ENCODE measurements at places on chromosomes 12 and 14.

GRCh38 chr14:66085224-66085623, 400.9 kb upstream of the CCDC196 start:
- DNase-seq: no peak

GRCh38 chr12:20212658-20213555, 155.4 kb upstream of the PDE3A start:
- DNase-seq: peak; percentile 96

- DNase-seq: no peak
These were observed 68.7 kb upstream of the PTPRR start for GRCh38 chr12:70989232-70989631.

GRCh38 chr12:92035477-92035876, 110.2 kb downstream of the BTG1 start:
- DNase-seq: no peak

DNA sequence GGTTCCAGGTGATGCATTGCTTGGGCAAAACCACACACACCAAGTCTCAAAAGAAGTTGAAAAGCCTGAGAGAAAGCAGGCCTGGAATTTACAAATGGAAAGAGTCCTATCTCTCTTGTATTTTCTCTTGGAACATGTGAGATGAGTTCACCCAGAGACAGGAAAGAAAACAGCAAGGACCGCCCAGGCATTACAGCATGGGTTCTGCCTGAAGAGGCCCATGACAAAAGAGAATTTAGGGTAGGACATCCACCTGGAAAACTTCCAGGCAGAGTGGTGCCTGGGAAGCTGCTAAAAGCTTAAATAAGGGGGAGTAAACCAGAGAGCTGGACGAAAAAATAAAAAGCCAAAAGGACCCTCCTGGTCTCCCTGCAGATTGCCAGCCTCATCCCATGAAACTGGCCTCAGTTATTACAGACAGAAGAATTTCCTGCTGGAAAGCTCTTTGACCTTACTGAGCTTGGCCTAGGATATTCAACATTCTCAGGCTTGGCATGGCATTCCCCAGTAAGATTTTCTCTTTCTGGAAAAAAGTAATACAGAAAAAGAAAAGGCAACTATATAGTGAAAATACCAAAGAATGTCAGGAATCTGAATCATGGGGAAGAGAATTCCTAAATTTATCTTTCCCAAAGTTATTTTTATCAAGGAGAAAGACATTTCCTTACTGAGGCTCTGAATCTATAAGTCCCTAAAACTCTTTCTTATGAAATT, 121.3 kb upstream of the NUDT4 start:
- DNase-seq: no peak

DNA sequence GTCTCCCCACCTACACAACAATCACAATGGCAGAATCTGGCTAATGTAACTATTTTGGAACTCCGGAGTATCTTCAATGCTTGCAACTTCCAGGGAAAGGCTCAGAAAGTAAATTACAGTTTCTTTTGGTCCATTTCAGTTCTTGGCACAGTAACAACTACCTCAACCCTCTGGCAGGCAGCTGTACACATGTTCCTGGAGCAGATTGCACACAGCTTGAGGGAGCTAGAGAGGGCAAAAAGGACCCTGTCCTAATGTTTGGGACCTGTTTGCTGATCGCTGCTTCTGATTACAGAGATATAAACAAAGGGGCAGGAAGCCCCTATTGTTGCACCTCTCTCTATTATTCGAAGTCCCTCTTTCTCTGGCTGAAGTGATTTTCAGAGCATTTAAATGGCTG, 35.2 kb upstream of the SLC38A1 start:
- no peak for DNase-seq

DNA sequence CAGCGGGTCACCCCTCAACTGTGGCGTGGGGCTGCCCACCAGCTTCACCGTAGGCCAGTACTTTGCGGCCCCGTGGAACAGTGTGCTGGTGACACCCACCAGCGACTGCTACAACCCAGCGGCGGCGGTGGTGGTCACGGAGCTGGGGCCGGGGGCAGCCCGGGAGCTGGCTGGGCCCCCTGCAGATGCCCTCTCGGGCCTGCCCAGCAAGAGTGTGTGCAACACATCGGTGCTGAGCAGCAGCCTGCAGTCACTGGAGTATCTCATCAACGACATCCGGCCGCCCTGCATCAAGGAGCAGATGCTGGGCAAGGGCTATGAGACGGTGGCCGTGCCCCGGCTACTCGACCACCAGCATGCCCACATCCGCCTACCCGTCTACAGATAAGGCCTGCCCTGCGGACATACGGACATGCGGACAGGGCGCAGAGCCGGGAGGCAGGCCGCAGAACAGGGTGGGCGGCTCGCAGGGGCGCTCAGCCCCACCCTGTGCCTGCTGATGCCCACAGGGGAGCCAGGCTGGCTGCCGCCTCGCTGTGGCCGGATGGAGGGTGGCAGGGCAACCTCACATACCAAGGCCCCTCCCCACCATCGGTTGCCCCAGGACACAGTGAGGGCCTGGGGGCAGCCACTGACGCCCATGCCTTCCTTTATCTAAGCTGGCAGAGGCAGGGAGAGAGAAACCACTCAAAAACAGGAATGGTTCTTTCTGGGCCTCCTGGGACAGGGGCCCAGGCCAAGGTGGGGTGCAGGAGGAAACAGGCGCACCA, 55.5 kb downstream of the FAM222A start:
- no peak for DNase-seq

DNA sequence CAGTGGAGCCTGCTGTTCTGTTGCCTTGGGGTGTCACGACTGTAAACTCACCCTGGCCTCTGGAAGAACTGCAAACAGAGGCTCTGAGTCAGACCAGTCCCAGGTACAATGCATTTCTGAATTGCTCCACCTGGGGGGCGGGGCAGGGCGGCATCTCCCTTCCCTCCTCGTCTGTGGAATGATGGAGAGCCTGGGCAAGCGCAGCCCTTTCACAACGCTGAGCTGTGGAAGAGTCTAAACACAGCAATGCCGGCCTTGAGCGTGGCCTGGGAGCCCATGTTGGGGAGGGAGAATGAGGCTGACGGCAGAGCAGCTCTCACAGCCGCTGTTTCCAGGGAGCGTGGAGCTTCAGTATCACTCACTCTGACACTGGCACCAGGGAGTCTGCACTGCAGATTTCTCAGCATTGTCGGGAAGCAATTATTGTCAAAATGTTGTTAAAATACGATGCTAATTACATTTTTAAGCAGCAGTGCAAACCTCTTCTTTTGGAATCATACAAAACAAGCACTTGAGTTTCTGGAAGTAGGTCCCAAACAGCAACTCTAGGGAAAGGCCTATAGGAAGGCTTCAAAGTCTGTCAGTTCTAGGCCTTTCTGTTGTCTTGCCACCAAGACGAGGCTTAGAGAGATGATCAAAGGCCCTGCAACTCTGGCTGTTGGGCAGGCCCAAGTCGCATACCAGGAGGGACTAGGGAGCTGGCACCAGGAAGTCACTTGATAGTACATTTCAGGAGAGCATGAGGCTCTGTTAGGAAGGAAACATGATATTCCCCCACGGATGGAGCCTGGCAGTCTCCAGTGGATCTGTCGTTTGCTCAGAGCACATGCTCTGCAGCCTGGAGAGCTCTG, 244.0 kb upstream of the FKBP4 start:
- no peak for DNase-seq

- DNase-seq: no peak
These were observed 202.8 kb downstream of the TTC7B start for GRCh38 chr14:90613453-90613852.

DNA sequence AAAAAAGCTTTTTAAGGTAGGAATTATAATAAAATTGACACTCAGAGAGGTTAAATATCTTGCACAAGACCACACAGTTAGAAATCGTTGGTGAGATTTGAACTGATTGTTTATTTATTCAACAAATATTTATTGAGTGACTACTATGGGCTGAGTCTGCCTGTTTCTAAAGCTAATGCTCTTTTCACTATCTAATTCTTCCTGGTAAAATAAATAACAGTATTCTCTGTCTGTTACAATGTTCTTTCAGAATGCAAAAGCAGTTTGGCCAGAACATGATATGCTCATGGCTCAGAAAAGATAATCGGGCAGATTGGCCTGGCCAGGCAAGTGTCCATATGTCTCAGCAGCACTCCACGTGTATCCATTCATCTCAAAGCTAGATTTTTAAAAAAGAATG, 82.0 kb downstream of the BTG1 start:
- DNase-seq: no peak

- DNase-seq: no peak
These were observed 122.5 kb downstream of the PHLDA1 start for GRCh38 chr12:75908961-75909605.

DNA sequence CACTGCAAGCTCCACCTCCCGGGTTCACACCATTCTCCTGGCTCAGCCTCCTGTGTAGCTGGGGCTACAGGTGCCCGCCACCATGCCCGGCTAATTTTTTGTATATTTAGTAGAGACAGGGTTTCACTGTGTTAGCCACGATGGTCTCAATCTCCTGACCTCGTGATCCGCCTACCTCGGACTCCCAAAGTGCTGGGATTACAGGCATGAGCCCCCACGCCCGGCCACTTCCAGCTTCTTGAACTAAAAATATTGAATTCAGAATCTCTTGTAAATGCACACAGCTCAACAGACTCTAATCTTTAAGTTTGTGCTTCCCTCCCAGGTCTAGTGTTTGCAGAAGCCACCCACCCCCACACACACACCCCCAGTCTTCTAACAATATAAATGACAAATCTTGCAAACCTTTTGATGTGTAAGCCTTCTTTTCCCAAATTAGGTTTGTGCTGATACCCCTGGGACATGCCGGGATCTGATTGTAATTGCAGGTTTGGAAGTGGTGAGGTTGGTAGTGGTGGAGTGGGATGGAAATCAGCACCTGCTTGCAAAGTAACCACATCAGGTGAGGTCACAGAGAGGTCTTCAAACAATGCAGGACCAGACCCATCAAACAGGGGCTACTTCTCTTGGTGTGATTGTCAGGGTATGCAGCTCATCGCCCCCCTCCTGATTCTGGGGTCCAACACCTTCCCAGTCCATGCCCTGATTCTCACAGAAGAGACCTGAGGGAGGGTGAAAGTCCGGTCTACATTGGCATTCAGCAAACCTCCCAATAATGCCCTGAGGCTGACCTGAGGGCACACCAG, 51.4 kb upstream of the GPR132 start:
- DNase-seq: no peak

DNA sequence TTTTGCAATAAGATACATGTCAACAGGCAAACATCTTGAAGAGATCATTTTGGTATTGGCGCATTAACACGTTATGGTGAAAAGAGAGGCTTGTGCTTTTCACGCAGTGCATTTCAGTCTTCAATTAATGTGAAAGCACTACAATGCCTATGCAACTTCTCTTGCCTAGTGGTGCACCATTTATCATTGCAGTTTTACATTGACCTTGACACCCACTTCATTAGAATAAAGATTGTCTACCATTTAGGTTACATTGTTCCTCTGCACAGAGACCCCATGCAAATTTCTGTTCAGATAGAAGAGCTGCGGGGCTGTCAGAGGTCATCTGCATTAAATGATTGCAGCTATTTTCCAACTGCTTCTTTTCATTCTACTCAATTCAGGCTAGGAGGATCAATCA, 212.2 kb upstream of the NPAS3 start:
- DNase-seq: no peak

- peak; percentile 18 for DNase-seq
These were observed at the start of gene SSPN for GRCh38 chr12:26195250-26195640. TSS of gene SSPN (plus strand) at chr12:26195573. CDS start at chr12:26195673, 100 bp downstream.
